Activated CD4-positive, alpha-beta T cell treated with anti-CD3 and anti-CD28 coated beads, Interleukin-2, amount 10 ng/mL, durations not matched to agents 24 days and 14 days (primary cell): ENCODE measurements at places on chromosomes 12 and 14. TPM values are rescaled to one million over a fixed set of nuclear protein-coding genes. Genes with fewer than 3 reads are reported as not detected.

Gene SLC6A12
- total RNA-seq, result not detected in 2 replicates

Gene GNB3
- 1.6 and 1.7 TPM in 2 replicates for total RNA-seq

Gene NOPCHAP1
- 39.8 and 41.3 TPM in 2 replicates for total RNA-seq

Gene LMNTD1
- total RNA-seq, result not detected in 2 replicates

Gene WNT5B
- total RNA-seq, result 0.76 and 0.89 TPM in 2 replicates

Gene GAS2L3
- total RNA-seq, result 1.6 and 1.7 TPM in 2 replicates

- DNase-seq, result no peak
These were observed 178.0 kb upstream of the CAND1 start for GRCh38 chr12:67091204-67091603.

- DNase-seq, result no peak
These were observed 183.8 kb downstream of the CCDC59 start for GRCh38 chr12:82174383-82174782.

GRCh38 chr12:71760471-71760870 lies 5.8 kb downstream of the RAB21 start:
- no peak for DNase-seq

DNA sequence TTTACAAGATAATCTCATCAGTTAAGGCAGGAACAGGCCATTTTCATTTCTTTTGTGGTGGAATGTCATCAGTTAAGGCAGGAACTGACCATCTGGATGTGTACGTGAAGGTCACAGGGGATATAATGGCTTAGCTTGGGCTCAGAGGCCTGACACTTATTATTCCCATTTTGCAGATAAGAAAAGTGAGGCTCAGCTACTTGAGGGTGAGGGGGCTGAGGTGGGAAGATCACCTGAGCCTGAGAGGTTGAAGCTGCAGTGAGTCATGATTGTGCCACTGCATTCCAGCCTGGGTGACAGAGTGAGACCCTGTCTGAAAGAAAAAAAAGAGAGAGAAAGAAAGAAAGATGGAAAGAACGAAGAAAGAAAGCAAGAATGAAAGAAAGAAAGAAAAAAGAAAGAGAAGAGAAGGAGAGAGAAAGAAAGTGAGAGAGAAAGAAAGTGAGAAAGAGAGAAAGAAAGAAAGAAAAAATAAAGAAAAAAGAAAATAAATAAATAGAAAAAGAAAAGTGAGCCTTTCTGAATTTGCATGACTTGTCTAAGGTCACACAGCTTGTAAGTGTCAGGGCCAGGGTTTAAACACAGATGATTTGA lies 142.0 kb downstream of the TMEM30B start:
- DNase-seq, result no peak

- peak; percentile 64 for DNase-seq
These were observed 2.4 kb downstream of the CBLN3 start for GRCh38 chr14:24426912-24427536.

DNA sequence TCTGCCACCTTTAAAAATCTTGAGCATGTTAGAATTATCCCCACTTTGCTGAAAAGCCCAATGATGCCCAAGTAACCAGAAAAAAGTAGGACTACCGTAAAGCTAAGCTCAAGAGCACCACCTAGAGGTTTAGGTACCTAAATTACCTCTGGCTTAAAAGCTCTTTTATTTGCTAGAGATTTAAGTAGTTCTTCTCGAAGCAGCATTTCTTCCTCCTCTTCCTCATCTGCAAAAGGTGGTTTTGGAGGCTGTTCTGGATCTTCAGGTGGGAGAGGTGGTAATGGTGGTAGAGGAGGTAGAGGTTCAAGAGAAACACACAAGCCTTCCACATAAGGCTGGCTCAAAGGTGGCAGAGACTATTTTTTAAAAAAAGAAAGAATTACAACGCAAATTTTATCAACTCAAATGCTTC lies 26.9 kb downstream of the ZFC3H1 start:
- DNase-seq, result peak; percentile 76

GRCh38 chr14:59769586-59769985 lies 101.0 kb downstream of the RTN1 start:
- DNase-seq, result no peak

- no peak for DNase-seq
These were observed 2.4 kb downstream of the DHRS2 start for GRCh38 chr14:23638414-23639047.

- peak; percentile 98 for DNase-seq
These were observed 45.2 kb downstream of the NOC4L start for GRCh38 chr12:132189378-132190011.

DNA sequence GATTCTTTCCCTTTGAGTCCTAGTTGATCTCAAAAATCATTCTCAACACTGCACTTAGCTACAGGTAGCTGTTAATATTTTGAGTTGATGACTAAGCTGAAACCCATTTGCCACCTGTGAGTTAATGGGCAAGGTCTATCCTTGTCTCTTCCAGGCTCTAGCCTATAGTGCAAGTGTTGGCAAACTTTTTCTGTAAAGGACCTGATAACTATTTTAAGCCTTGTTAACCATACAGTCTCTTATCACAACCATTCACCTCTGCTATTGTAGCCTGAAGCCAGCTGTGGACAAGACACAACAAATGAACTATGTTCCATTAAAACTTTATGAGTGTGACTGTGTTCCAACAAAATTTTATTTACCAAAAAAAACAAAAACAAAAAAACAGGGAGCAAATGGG lies 19.4 kb downstream of the RAP1B start:
- no peak for DNase-seq
